Left colon (tissue), 2 donors: ENCODE measurements at places on chromosomes 5 and 9. TPM values are rescaled to one million over a fixed set of nuclear protein-coding genes. Genes with fewer than 3 reads are reported as not detected.
A peak's percentile ranks its signal among the peaks of the same experiment; 100 is the strongest.

DNA sequence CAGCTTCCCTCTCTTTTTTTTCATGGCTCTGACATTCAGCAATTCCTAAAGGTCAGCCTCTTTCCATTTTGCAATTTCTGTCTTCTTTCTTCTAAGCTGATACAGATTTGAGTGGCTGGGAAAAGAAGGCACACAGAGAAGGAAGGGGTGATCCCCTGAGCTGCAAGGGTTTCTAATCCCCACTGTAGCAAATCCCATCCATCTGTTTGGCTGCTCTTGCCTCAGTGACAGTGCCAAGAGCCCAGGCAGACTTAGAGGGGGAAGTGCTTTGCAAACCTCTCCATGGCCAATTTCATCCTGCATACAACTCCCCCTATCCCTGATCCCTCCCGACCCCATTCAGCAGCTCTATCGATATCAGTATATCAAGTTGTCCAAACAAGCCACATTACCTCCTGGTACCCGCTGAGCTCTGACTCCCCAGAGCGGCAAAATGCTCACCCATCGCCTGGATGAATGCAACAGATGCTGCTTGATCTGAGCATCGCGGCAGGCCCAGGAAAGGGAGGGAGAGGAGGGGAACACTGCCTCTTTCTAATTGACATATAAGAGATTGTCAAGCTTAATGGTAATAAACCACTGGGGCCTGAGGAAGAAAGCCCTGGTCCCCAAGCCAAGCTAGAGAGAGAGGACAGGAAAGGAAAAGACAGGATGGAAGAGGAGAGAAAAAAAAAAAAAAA is 268.9 kb downstream of the ASTN2 start:
- DNase-seq, result no peak

DNA sequence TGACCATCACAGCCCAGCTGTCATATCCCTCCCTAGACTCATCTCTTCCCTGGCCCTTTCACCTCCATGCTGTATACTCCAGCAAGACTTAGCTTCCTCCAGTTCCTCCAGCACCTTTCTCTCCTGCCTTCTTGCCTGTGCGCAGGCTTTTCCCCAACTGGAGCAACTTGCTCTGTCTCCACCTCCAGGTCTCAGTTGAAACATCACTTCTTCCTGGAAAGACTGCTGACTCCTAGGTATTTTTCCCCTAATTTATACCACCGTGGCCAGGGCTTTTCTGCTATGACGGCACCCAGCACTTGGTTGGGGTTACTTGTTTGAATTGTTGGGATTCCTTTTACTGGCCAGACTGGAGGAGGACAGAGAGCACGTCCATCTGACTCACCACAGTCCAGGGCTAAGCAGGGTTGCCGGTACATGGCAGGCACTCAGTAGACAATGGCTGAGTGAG is 67.5 kb downstream of the KCNIP1 start:
- no peak for DNase-seq

GRCh38 chr9:93081081-93081529 is 14.9 kb upstream of the CARD19 start:
- DNase-seq, result no peak

- no peak for DNase-seq
These were observed 514.1 kb upstream of the MEF2C start for GRCh38 chr5:89397096-89397495.

GRCh38 chr9:21110708-21111576 is 30.7 kb downstream of the IFNW1 start:
- DNase-seq, result no peak

- DNase-seq, result no peak
These were observed 23.3 kb downstream of the CEP72 start for GRCh38 chr5:635306-636055.

GRCh38 chr5:93476251-93476742 is 104.7 kb downstream of the NR2F1-AS1 start:
- DNase-seq, result no peak

GRCh38 chr5:124056991-124057723 is 545.2 kb downstream of the CSNK1G3 start:
- peak; percentile 56 for DNase-seq

GRCh38 chr5:181246276-181247049 is 2.8 kb upstream of the RACK1 start:
- DNase-seq, result peak; percentile 92

DNA sequence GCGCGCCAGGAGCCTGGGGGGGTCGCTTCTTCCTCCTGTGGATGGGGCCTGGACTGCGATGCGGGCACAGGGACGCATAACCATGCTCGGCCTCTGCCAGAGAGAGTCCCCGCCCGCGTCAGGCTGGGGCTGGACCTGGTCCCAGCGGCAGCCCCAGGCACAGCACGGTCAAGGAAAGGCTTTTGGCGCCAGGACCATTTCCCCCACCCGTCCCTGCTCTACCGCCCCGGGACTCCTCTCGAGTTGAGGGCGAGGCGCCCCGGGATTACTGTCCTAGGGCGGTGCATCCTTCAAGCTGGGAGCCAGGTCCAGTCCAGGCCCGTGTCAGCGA is 341 bp downstream of the MXD3 start:
- DNase-seq, result no peak

- DNase-seq, result no peak
These were observed 72.2 kb upstream of the ORM1 start for GRCh38 chr9:114250648-114251047.

Gene MARCOL
- total RNA-seq, result not detected

Gene IL33
- 11.4 TPM for total RNA-seq

Gene LURAP1L
- 29.8 TPM for total RNA-seq

Gene WDR38
- not detected for total RNA-seq

Gene FOXD4
- 0.24 TPM for total RNA-seq

Gene BARHL1
- not detected for total RNA-seq

Gene HAVCR1
- total RNA-seq, result 16.3 TPM

Gene GABRG2
- 0.92 TPM for total RNA-seq

Gene NOXA1
- 33.3 TPM for total RNA-seq

Gene ROR2
- total RNA-seq, result 6.2 TPM
